ENCODE measurements at places on chromosomes 4 and X. TPM values are rescaled to one million over a fixed set of nuclear protein-coding genes. Genes with fewer than 3 reads are reported as not detected.

Gene HEPH
- total RNA-seq, result 15.1 TPM

Gene NXF2B
- not detected for total RNA-seq

Gene MXRA5
- 21.1 TPM for total RNA-seq

Gene ZCCHC18
- total RNA-seq, result 0.57 TPM

Gene TBX22
- not detected for total RNA-seq

Gene DCAF4L1
- total RNA-seq, result 0.09 TPM

Gene MAPK10
- total RNA-seq, result 14.4 TPM

Gene SSX1
- 0.18 TPM for total RNA-seq

Gene ZFYVE28
- 9.4 TPM for total RNA-seq

Gene ASB9
- total RNA-seq, result 0.57 TPM

Gene IL13RA1
- 56.0 TPM for total RNA-seq

Gene ARHGAP4
- 1.3 TPM for total RNA-seq

Gene SLC49A3
- total RNA-seq, result 2.7 TPM

Gene KCTD8
- total RNA-seq, result not detected

Gene MTM1
- total RNA-seq, result 7.5 TPM

Gene PRKG2
- 4.6 TPM for total RNA-seq

Gene SLC9A6
- 17.2 TPM for total RNA-seq

Gene FGFBP1
- not detected for total RNA-seq

Gene CBLL2
- not detected for total RNA-seq

Gene RBMXL3
- total RNA-seq, result not detected

Gene PRRG3
- total RNA-seq, result not detected

Gene ADH6
- not detected for total RNA-seq

Gene PPARGC1A
- total RNA-seq, result 0.43 TPM

Gene GSTCD
- 6.1 TPM for total RNA-seq

Gene LRIT3
- not detected for total RNA-seq

Gene PDE5A
- total RNA-seq, result 134 TPM

Gene PPP4R3C
- not detected for total RNA-seq

Gene CT45A2
- not detected for total RNA-seq
